ENCODE measurements at places on chromosomes 7 and 10.

DNA sequence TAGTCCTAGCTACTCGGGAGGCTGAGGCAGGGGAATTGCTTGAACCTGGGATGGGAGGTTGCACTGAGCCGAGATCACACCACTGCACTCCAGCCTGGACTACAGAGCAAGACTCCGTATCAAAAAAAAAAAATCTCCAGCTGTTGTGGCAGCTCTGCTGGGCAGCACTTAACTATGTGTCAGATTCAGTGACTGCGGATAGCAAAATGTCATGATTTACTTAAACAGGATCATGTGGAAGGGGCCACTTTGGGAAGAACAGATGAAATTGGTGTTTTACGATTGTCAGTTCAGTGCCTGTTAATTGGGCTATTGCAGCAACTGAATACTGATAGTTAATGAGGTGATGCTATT, 15.3 kb downstream of the OGDH start:
- no peak for DNase-seq

DNA sequence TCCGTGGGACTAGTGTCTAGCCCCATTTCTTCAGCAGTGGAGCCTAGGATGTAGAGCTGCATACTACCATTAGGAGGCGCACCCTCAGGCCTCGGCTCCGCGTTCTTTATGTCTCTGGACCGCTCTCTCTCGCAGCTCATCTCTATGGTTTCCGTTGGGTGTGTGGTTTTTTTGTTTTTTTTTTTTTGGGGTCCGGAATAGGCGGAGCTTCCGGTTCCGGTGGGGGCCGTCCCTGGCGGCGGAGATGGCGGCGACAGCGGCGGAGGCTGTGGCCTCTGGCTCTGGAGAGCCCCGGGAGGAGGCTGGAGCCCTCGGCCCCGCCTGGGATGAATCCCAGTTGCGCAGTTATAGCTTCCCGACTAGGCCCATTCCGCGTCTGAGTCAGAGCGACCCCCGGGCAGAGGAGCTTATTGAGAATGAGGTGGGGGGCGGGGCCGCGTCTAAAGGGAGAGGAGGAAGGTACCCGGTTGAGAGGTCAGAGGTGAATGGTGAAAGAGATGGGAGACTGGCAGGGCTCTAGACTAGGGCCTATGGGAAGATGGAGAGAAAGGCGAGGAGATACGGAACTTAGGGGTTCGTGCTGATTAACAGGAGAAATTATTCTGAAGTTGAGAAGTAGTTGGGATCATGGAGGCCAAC, at the start of gene HIF1AN:
Gene HIF1AN (plus strand): TSS at position 229 of the 639 bp plus-strand sequence. CDS start 16 bp downstream, at position 245.
- peak; percentile 22 for DNase-seq

DNA sequence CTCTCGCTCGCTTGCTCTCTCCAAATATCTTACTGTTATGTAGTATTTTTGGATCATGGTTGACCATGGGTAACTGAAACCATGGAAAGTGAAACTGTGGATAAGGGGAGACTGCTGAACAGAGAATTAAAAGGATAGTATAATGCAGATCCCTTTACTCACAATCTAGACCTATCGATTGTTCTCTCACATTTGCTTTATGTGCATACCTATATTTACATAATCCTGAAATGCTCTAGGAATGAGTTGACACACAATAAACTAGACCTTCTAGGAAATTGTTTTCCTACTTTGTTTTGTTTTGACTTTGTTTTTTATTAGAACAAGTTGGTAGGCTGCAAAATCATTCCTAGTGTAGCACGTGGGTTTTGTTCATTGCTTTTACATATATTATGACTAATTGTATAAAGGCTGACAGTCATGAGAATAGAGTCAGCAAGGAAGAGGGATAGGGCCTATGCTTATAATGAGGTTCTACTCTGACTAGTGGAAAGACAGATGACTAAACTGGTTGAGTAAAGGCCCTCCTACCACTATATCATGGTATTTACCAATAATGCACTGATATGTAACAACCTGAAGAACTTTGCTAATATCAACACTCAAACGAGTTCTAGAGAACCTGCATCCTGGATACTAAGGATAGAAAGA, 175.3 kb upstream of the TARP start:
- DNase-seq: no peak

GRCh38 chr10:14063531-14064285, 267.0 kb downstream of the FRMD4A start:
- DNase-seq: no peak

- no peak for DNase-seq
Measured at GRCh38 chr7:134813663-134814396, 34.4 kb downstream of the CALD1 start.

GRCh38 chr10:90816466-90816865, 41.4 kb downstream of the HTR7 start:
- DNase-seq: no peak

- DNase-seq: no peak
Measured at GRCh38 chr7:136956232-136956631, 87.8 kb downstream of the CHRM2 start.

- DNase-seq: no peak
Measured at GRCh38 chr7:41222746-41223145, 480.1 kb downstream of the INHBA start.

DNA sequence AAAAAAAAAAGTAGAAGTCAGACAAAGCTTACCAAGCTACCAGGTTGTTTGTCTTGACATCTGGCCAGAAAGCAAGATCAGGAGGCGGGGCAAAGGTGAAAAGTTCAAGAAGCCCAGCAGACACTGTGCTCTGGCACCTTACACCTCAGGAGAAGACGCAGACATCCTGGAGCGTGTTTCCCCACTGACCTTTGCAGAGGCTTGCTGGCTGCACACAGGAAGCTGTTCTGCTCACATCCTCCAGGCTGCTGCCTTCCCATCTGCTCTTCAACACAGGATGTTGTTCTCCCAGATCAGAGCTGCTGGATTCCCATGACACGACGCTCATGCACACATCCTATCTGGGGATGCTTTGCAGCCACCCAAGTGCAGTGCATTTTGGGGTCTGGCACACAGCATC, 174.4 kb upstream of the KIAA1217 start:
- DNase-seq: no peak

- DNase-seq: no peak
Measured at GRCh38 chr10:90658791-90659190, 199.0 kb downstream of the HTR7 start.

- no peak for DNase-seq
Measured at GRCh38 chr10:132249824-132250375, 57.9 kb downstream of the STK32C start.

DNA sequence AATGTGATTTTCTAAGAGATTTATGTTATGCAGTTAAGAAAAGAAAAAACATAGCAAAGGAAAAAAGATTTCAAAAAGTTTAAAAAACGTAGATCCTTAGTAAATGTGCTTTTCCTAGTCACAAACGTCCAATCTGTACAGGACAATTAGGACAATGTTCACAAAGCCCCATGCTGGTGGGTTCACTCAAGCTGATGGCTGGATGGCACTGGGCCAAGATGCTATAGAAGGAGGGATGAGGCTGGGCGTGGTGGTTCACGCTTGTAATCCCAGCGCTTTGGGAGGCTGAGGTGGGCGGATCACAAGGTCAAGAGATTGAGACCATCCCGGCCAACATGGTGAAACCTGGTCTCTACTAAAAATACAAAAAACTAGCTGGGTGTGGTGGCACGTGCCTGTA, 22.1 kb downstream of the SVIL start:
- DNase-seq: no peak

- DNase-seq: no peak
Measured at GRCh38 chr7:157662981-157663716, 326.3 kb downstream of the DNAJB6 start.

DNA sequence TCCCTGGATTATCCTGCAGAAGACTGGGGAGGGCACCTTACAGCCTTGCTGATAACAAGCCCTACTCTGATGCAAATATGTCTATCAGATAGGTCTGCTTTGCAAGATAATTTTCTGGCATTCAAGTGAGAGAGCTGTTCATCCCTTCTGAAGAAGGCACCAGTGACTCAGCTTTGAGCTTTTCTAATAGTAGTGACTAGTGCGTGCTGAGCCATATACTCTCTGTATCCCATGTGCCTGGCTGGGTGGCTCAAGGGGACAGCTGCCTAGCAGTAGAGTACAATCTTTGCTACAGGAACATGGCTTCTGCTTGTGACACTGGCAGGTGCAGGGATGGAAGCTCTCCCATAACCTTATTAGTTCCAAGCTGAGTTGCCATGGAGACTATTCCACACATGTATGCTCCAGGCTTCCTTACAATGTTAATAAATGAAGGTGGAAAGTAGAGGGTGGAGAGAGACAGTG, 35.0 kb upstream of the ABCB4 start:
- peak; percentile 11 for DNase-seq

DNA sequence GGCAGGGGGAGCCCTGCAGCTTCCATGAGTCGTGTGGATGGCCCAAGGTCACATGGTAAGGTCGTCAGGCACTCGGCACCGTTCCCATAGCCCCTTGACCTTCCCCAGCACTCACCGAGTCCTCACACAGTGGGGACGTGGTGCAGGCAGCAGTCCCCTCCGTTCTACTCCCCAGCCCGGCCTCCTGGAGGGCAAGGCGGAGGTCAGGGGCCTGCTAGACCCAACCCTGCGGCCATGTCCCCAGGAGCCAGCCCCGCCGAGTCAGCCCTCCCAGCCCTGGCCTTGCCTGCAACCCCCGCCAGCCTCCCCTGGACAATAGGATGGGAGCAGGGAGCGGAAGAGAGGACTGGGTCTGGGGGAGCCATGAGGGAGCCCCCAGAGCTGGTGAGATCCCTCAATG, 65.2 kb downstream of the ELFN1 start:
- no peak for DNase-seq

DNA sequence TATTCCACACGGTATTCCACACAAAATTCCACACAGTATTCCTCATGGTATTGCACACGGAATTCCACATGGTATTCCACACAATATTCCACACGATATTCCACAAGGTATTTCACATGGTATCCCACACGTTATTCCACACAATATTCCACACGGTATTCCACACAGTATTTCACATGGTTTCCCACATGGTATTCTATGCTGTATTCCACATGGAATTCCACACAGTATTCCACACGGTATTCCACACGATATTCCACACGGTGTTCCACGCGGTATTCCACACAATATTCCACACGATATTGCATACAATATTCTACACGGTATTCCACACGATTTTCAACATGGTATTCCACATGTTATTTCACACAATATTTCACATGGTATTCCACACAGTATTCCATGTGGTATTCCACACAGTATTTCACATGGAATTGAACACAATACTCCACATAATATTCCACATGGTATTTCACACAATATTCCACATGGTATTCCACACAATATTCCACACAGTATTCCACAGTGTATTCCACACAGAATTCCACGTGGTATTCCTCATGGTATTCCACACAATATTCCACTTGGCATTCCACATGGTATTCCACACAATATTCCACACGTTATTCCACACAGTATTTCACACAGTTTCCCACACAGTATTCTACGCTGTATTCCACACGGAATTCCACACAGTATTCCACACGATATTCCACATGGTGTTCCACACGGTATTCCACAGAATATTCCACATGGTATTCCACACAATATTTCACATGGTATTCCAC, 136.0 kb upstream of the CHST15 start:
- DNase-seq: no peak

- no peak for DNase-seq
Measured at GRCh38 chr7:12423997-12424745, 20.5 kb upstream of the VWDE start.

- DNase-seq: no peak
Measured at GRCh38 chr10:124688889-124689670, 55.1 kb downstream of the FAM53B start.

GRCh38 chr7:149385195-149385950, 75.5 kb downstream of the ZNF777 start:
- DNase-seq: no peak

DNA sequence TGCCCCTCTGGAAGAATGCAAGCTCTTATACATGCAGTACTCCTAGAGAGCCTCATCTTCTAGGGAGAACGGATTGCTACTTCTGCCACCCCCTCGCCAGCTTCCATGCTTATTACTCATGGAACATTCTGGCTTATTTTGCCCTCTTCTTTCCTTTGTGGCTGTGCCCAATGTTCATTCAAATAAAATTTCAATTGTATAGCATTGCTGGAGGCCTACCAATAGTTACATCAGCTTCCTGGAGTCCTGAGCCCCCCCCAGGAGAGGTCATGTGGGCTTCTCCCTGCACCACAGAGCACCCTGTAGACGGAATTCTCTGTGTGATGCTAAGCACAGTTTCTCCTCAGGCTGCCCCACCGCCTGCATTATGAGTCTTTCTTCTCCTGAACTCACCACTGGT, 1094.0 kb downstream of the KCNMA1 start:
- no peak for DNase-seq

DNA sequence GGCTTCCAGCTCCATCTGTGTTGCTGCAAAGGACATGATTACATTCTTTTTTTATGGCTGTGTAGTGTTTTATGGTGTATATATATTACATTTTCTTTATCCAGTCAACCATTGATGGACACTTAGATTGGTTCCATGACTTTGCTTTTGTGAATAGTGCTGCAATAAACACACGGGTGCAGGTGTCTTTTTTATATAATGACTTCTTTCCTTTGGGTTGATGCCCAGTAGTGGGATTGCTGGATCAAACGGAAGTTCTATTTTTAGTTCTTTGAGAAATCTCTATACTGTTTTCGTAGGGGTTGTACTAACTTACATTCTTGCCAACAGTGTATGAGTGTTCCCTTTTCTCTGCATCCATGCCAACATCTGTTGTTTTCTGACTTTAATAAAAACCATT, 189.7 kb downstream of the ACTR3B start:
- DNase-seq: peak; percentile 34

GRCh38 chr7:40604601-40605438, 470.0 kb downstream of the SUGCT start:
- DNase-seq: no peak

DNA sequence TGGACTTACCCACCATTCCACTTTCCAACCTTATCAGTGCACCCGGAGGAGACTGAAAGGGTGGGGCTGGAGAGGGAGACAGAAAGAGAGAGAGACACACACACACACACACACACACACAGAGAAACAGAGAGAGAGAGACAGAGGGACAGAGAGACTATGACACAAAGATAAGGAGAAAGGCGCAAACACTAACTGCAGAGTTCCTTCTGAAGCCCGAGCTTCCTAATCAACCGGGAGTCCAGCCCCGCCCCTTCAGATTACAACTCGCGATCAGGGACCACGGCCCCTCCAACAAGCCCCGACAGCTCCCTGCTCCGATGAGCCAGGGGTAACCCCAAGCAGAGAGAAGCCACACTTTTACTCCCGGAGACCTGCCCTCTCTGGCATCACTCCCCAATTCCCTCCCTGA, 499 bp downstream of the GAL3ST4 start:
- no peak for DNase-seq

- no peak for DNase-seq
Measured at GRCh38 chr10:130497056-130498010, 361.1 kb downstream of the GLRX3 start.

DNA sequence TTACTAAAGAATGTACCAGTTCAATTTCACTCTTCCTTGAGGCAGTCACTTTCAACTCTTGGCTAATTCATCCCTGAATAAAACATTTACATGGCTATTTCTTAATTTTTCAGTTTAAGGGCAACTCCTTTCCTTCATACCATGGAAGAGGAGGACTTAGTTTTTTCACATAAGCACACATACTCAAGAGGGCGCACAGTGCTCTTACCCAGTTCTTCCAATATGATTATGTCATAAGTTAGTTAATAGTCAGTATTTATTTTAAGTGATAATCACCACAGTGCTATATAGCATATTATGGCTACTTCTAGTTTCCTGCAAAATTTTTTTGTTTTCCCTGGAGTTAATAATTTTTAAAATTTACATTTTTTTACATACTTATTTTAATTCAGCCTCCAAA, 58.6 kb downstream of the SND1 start:
- DNase-seq: no peak
